T-cell (primary cell): ENCODE measurements at places on chromosomes 2 and 18. TPM values are rescaled to one million over a fixed set of nuclear protein-coding genes. Genes with fewer than 3 reads are reported as not detected.
A peak's percentile ranks its signal among the peaks of the same experiment; 100 is the strongest.

PPIG gene
- total RNA-seq, result 71.3 TPM

KCNS3 gene
- 0.22 TPM for total RNA-seq

MYL1 gene
- total RNA-seq, result not detected

BCS1L gene
- total RNA-seq, result 41.5 TPM

PJVK gene
- 4.3 TPM for total RNA-seq

FSIP2 gene
- 0.25 TPM for total RNA-seq

FLACC1 gene
- total RNA-seq, result 8.4 TPM

EVX2 gene
- total RNA-seq, result not detected

KLHL14 gene
- total RNA-seq, result 0.57 TPM

ALPI gene
- total RNA-seq, result not detected

DNA sequence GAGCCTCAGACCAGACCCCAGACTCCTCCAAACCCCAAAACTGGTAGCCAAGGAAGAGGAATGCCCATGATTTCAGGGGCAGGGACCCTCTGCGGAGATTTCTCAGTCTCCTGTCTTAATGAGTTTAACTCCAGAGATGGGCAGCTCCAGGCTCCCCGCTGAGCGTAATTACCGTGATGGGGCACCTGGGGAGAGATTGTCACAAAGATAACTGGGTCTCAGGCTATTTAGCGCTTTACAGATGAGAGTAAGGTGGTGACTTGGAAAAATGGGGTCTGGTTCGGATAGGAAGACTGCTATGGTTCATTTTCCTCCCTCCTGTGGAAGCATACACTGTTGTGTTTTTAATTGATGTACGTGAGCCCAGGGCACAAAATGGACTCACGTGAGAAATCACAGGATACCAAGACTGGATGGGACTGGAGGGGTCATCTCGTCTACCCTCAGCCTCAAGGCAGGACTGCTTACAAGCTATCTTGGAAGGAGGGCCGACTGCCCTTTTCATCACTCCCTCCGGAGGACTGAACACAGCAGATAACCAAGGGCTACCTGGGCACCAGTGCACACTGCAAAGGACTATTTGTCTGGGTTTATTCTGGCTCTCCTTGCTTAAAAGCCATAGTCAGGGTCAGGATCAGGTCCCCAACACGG is 427.8 kb downstream of the ZNF521 start:
- no peak for DNase-seq
- no peak overlapping the region for H3K4me3 ChIP-seq
- H3K36me3 ChIP-seq, result no peaks in the 10 kb centered on the region

GRCh38 chr2:11542275-11542819 is 8.5 kb downstream of the GREB1 start:
- no peak for DNase-seq
- H3K4me1 ChIP-seq, result no peaks in the 10 kb centered on the region
- peaks cover 38% of the 10 kb centered on the region for H3K27me3 ChIP-seq
- H3K4me3 ChIP-seq, result no peak overlapping the region

DNA sequence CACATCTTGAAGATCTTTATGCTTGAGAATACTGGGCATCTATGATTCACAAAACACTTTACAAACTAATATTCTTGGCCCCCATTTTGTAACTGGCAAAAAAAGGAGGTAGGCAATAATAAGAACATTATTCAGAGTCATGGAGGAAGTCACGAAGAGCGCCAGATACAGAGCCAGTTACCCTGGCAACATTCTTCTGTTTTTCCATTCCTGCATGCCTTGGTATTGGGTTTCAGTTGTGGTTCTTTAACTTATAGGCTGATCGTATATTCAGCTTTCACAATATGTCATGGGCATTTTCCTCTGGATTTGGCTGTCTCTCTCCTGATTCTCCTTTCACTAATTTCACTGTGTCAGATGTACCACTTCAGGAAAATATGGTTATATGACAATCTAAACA is 234.7 kb downstream of the HRH4 start:
- no peaks in the 10 kb centered on the region for H3K36me3 ChIP-seq
- H3K4me1 ChIP-seq, result no peaks in the 10 kb centered on the region
- DNase-seq, result no peak
- no peak overlapping the region for H3K27ac ChIP-seq

DNA sequence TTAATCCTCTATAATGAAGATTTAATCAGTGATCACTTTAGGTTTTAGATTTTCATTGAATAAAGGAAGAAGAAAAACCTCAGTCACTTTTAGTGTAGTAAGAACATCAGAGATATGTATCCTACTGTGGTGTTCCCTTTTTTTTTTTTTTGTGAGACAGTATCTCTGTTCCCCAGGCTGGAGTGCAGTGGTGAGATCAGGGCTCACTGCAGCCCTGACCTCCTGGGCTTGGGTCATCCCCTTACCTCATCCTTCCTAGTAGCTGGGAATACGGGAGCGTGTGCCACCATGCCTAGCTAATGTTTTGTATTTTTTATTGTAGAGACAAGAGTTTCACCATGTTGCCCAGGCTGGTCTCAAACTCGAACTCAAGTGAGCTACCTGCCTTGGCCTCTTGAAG is 5.1 kb downstream of the SLC39A10 start:
- no peak overlapping the region for H3K4me3 ChIP-seq
- H3K27me3 ChIP-seq, result no peaks in the 10 kb centered on the region
- peaks cover 18% of the 10 kb centered on the region for H3K4me1 ChIP-seq
- H3K36me3 ChIP-seq, result no peaks in the 10 kb centered on the region
- no peak overlapping the region for H3K27ac ChIP-seq
- DNase-seq, result no peak

- H3K27me3 ChIP-seq, result peaks cover 2% of the 10 kb centered on the region
- H3K4me1 ChIP-seq, result peaks cover 18% of the 10 kb centered on the region
- H3K27ac ChIP-seq, result no peak overlapping the region
- H3K4me3 ChIP-seq, result no peak overlapping the region
Observed at GRCh38 chr2:96903815-96904214, 33.9 kb upstream of the SEMA4C start.

- no peaks in the 10 kb centered on the region for H3K27me3 ChIP-seq
- H3K4me3 ChIP-seq, result no peak overlapping the region
- H3K27ac ChIP-seq, result no peak overlapping the region
- H3K36me3 ChIP-seq, result no peaks in the 10 kb centered on the region
- H3K4me1 ChIP-seq, result no peaks in the 10 kb centered on the region
- DNase-seq, result no peak
Observed at GRCh38 chr2:214019229-214019972, 391.5 kb upstream of the VWC2L start.

DNA sequence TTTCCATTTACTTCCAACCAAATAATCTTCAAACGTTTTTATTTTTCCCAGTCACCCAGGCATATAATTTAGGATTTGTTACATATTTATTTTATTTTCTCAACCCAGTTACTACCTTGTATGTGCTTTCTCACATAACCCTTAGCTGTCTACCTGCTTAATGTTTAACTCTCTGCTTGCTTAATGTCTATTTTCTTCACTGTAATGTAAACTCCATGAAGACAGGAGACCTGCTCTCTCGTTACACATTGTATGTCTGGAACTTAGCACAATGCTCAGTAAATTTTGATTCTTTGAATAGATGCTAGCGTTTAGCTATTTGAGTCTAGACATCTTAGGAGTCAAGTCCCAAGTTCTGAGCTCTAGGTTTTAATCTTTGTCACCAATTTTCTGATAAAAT is 70.2 kb downstream of the RBBP8 start:
- DNase-seq, result no peak
- no peaks in the 10 kb centered on the region for H3K27me3 ChIP-seq
- no peaks in the 10 kb centered on the region for H3K4me1 ChIP-seq
- H3K4me3 ChIP-seq, result no peak overlapping the region
- no peaks in the 10 kb centered on the region for H3K36me3 ChIP-seq
- no peak overlapping the region for H3K27ac ChIP-seq

GRCh38 chr2:206388698-206389097 is 54.6 kb upstream of the ADAM23 start:
- H3K27me3 ChIP-seq, result no peaks in the 10 kb centered on the region
- H3K4me1 ChIP-seq, result no peaks in the 10 kb centered on the region
- H3K4me3 ChIP-seq, result no peak overlapping the region
- H3K36me3 ChIP-seq, result no peaks in the 10 kb centered on the region

DNA sequence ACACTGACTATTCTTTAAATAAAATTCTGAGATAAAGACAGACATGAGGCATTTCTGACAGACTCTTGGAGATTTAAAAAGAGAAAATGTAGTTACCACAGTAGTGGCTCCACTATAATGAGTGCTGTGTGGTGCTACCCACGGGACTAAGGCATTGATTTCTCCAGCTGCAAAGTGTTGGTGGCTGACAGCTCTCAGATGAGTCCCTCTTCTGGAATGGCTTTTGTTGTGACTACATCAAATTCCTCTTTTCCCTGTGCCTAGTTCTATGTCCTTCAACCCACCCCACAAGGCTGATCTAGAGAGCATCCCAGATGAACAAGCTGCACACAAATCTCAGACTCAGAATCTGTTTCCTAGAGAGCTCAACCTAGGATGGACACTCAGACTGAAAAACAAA is 884.8 kb upstream of the ZEB2 start:
- no peak overlapping the region for H3K4me3 ChIP-seq
- H3K4me1 ChIP-seq, result no peaks in the 10 kb centered on the region

- H3K27ac ChIP-seq, result no peak overlapping the region
- no peak overlapping the region for H3K4me3 ChIP-seq
- H3K4me1 ChIP-seq, result no peaks in the 10 kb centered on the region
Observed at GRCh38 chr2:169712791-169713227, 18.5 kb downstream of the PHOSPHO2 start.

DNA sequence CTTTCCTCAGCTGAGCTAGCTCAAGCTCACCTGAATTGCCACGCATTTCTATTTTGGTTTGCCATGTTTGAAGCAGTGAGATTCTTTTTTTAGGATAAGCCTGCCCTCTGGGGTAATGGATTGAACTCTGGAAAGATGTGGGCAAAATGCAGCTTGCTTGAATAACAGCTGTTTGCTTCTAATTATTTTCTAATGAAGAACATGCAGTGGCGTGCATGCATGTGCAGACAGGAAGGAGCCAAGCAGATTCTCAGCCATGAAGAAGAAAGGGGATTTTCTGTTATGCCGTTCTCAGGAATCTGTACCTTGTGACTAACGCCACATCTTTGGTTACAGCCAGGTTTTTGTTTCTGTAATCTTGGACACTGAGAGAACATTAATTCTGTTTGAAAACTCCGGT is 171.2 kb downstream of the ANTXR1 start:
- H3K36me3 ChIP-seq, result no peaks in the 10 kb centered on the region
- no peak overlapping the region for H3K4me3 ChIP-seq
- H3K27me3 ChIP-seq, result peaks cover 7% of the 10 kb centered on the region
- H3K4me1 ChIP-seq, result no peaks in the 10 kb centered on the region

- H3K27me3 ChIP-seq, result no peaks in the 10 kb centered on the region
- DNase-seq, result no peak
- H3K27ac ChIP-seq, result peak overlapping the region; percentile 88
Observed at GRCh38 chr2:12718711-12719399, 2.1 kb downstream of the TRIB2 start.

DNA sequence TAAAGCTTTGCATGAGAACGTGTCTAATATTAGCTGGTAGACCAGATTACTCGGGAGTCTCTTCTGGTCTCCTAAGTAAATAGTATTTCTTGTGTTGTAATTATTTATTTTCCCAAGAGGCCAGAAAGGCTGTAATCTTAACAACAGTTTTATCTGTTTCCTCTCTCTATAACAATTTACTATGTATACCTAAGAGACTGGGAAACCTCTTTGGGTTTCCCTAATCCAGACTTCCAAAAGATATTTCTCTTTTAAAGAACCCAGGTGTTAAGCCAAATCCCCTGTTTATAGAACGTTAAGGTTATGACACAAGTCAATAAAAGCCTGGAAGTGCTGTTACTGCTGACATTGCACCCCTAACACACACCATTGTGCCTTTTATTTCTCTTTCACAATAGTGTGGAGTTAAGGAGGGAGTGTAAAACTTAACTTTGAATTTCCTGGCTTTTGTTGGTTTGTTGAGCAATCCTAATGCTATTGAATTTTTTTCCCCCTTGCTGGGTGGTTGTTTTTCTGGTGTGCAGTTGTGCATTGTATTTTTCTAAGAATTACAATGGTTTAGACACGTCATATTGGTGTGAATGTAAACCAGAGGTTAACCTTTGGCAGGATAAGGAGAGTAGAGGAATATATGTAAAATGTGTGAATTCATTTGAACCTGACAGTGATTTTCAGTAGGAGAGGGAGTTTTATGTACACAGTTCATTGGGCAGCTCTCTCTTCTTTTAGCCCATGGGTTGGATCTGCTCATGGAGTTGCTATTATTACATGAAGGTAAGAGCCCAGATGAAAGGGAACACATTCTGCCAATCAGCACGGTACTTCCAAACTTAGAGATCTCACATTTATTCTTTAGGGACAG is 192.8 kb downstream of the MTX2 start:
- H3K27me3 ChIP-seq, result peaks cover 3% of the 10 kb centered on the region
- no peaks in the 10 kb centered on the region for H3K36me3 ChIP-seq
- no peak overlapping the region for H3K4me3 ChIP-seq
- no peak for DNase-seq

DNA sequence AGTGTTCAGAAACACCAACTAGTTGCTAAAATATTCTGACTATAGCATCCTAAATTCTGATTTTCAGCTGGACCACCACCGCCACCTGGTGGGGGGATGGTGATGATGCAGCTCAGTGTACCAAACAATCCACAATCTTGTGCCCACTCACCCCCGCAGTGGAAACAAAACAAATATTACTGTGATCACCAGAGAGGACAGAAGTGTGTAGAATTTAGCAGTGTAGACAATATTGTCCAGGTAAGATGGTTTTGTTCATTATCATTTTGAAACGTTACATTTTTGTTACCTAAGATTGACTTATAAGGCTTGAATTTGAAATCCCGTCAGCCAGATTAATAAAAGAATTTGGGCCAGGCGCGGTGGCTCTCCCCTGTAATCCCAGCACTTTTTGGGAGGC is 31.7 kb upstream of the UBXN4 start:
- no peaks in the 10 kb centered on the region for H3K4me1 ChIP-seq
- DNase-seq, result peak; percentile 76
- H3K27ac ChIP-seq, result no peak overlapping the region
- H3K27me3 ChIP-seq, result no peaks in the 10 kb centered on the region
- H3K4me3 ChIP-seq, result no peak overlapping the region

GRCh38 chr18:9260388-9261380 is 73.9 kb upstream of the TWSG1 start:
- no peaks in the 10 kb centered on the region for H3K27me3 ChIP-seq
- DNase-seq, result no peak
- H3K4me3 ChIP-seq, result no peak overlapping the region
- no peaks in the 10 kb centered on the region for H3K4me1 ChIP-seq
- peaks cover 25% of the 10 kb centered on the region for H3K36me3 ChIP-seq

- H3K27ac ChIP-seq, result no peak overlapping the region
- no peaks in the 10 kb centered on the region for H3K36me3 ChIP-seq
- H3K4me1 ChIP-seq, result no peaks in the 10 kb centered on the region
- peaks cover 2% of the 10 kb centered on the region for H3K27me3 ChIP-seq
- no peak for DNase-seq
Observed at GRCh38 chr2:222506230-222506935, 82.0 kb downstream of the SGPP2 start.

- H3K27me3 ChIP-seq, result no peaks in the 10 kb centered on the region
- H3K4me3 ChIP-seq, result no peak overlapping the region
- H3K27ac ChIP-seq, result no peak overlapping the region
- DNase-seq, result no peak
- no peaks in the 10 kb centered on the region for H3K4me1 ChIP-seq
- no peaks in the 10 kb centered on the region for H3K36me3 ChIP-seq
Observed at GRCh38 chr2:212141499-212141898, 397.1 kb downstream of the ERBB4 start.

GRCh38 chr2:40155728-40156127 is 296.2 kb downstream of the SLC8A1 start:
- no peak for DNase-seq
- no peaks in the 10 kb centered on the region for H3K4me1 ChIP-seq
- no peaks in the 10 kb centered on the region for H3K36me3 ChIP-seq
- H3K4me3 ChIP-seq, result no peak overlapping the region

- H3K4me3 ChIP-seq, result no peak overlapping the region
- H3K27ac ChIP-seq, result no peak overlapping the region
- DNase-seq, result no peak
- H3K36me3 ChIP-seq, result no peaks in the 10 kb centered on the region
- H3K27me3 ChIP-seq, result no peaks in the 10 kb centered on the region
Observed at GRCh38 chr2:143051465-143051864, 77.8 kb upstream of the ARHGAP15 start.
